Dorsolateral prefrontal cortex (tissue), 122 donors: ENCODE measurements at places on chromosomes 2 and 18.
A peak's percentile ranks its signal among the peaks of the same experiment; 100 is the strongest.

GRCh38 chr2:28497206-28497605, 1.3 kb downstream of the PLB1 start:
- no peak for DNase-seq

GRCh38 chr18:70165936-70166335, 39.6 kb downstream of the RTTN start:
- DNase-seq: no peak

GRCh38 chr2:194253528-194254259, 1403.3 kb upstream of the SLC39A10 start:
- DNase-seq: no peak

- DNase-seq: no peak
Observed at GRCh38 chr2:102258386-102259074, 52.8 kb upstream of the IL1RL1 start.

DNA sequence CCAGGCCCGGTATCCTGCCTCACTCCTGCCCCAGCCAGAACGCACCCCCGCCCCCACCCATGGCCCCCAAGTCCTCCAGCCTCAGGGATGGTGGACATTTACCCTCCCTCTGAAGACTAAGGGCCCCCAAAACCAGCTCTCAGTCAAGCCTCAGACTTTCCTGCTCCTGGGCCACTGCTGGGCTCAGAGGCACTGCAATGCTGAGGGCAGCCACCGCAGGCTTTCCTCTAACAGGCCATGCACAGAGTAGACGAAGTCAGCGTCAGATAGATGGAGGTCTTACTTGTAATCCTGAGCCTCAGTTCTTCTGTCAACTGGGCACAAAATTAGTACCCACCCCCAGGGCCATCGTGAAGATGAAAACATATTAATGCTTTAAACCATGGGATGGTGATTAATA, 92.6 kb downstream of the TTC32 start:
- no peak for DNase-seq

GRCh38 chr2:100070078-100070477, 72.3 kb downstream of the AFF3 start:
- no peak for DNase-seq

DNA sequence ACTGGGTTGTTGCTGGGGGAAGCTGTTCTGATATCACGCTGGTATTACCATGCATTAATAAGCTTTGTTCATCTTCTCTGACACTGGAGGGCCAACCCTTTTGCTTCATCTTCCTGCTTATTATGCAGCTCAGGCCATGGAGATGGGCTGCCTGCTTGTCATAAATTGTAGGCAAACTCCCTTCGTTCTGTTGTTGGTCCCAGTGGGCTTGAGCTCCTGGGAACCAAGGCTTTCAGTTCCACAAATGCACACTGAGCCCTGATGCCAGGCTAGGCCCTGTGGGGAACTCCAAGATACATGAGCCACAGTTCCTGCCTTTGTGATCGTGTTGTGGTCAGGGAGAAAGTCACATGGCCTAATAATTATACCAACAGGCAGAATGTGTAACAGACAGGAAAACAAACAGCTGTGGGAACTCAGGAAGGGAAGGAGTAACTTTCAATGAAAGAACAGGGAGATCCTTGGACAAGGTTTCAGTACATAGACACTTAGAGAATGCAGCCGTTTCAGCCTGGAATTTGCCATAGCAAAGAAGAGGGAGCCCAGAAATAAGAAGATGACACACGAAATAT, 49.0 kb upstream of the BCL2L11 start:
- no peak for DNase-seq

DNA sequence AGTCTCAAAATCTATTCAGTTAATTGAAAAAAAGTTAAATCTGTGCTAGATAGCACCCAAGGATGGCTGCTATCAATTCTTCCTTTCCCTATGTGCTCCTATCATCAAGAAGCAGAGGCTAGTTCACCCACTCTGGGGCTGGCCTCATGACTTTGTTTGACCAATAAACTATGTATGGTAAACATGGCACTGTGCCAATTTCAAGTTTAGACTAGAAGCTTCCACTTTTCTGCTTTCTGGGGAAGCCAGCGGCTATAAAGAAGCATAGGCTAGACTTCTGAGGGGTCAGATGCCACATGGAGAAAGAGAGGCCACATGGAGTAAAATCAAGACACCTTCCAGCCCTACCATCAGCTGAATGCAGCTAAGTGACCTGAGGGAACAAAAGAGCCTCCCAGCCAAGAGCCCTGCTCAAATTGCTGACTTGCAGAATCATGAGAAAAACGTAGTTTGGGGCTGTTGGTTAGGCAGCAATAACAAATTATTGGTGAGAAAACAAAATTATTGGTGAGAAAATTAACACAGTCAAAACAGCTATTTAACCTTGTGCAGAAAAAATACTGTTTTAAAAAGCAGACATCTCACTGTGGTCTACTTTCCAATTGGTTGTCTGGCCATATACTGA, 86.5 kb upstream of the SLC14A2 start:
- no peak for DNase-seq

- no peak for DNase-seq
Observed at GRCh38 chr2:237154082-237154638, 68.5 kb downstream of the COPS8 start.

DNA sequence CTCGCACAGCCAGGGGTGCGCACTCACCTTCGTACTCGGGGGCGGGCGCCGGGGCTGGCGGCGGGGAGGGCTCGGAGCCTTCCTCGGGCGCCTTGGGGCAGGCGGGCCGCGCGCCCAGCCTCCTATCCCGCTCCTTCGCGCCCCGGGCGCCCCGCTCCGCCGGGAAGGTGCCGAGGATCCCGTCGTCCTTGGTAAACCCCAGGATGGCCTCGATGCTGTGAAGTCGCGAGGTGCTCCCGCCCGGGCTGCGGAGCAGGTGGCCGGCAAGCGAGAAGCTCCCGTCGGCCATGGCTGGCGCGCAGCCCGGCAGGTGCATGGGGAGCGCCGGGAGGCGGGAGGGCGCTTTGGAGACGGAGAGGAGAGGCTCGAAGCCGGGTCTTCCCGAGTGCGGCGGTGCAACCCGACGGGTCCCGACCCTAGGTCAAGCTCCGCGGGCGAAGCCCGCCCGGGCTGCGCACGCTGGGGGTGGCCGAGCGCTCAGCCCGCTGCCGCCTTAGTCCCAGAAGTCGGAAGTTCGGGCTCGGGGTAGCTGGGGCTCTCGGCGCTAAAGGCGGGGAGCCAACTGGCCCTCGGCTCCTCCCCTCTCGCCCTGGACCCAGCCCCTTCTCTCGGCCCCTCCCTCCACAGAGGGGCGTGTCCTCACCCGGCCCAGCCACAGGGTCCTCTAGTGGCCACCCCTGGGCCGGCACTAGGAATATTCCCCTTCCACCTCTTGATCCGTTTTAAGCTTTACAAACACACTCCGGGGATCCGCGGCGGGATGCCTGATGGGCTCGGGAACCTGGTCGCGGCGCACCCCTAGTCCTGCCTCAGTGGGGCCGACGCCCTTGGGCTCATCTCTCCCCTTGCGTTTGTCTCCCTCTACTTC, at the start of gene RAX:
Gene RAX, minus strand, starts transcription at position 564 of the 868 bp plus-strand sequence. Its CDS starts 248 bp downstream, at position 316.
- no peak for DNase-seq

DNA sequence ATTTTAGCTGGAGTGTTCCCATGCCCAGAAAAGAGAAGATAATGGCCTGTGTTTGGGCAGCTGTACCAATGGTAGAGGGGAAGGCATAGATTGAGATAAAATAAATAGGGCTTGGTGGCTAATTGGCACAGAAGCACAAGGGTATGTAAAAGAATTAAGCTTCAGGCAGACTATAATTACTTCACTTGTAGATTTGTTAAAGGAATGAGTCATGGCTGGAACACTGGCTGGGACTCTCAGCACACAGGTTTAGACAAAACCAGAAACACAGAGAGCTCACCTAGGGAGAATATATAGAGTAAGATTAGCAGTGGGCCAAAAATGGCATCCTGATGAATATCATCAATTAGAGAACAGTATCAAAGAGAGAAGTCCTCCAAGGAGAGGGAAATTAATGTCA, 198.3 kb upstream of the FIGN start:
- DNase-seq: no peak

DNA sequence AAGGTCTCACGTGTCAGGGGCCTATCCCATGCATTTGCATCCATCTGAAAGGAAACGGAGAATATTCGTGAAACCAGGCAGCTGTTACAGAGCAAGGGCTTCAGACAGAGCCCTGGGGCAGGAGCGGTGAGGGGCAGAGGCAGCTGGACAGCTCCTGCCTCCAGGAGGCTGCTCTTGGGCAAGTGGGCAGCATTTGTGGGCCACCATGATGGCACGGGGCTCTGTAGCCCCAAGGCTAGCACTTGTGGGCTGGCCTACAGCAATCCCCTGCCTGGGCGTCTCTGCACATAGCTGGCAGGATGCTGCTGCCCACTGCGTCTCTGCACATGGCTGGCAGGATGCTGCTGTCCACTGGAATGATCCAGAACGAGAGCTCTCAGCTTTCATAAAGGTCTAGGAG, 52.8 kb upstream of the PTMA start:
- no peak for DNase-seq

GRCh38 chr2:164981217-164981990, 26.1 kb upstream of the SLC38A11 start:
- no peak for DNase-seq

GRCh38 chr2:211836409-211836808, 702.2 kb downstream of the ERBB4 start:
- DNase-seq: no peak

DNA sequence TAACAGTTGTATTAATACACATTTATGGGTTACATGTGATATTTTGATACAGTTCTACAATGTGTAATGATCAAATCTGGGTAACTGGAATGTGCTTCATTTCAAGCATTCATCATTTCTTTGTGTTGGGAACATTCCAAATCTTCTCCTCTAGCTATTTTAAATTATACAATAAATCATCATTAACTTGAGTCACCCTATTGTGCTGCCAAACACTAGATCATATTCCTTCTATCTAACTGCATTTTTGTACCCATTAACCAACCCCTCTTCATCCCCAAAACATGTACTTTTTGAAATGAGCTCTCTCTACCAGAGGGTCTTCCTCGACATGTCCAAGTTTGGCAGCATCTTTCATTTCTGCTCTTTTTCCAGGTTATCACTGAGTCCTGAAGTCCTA, 81.1 kb upstream of the TTC39C start:
- DNase-seq: no peak

- no peak for DNase-seq
Observed at GRCh38 chr2:47360927-47361326, 42.0 kb upstream of the MSH2 start.

GRCh38 chr2:119488245-119489214, 35.8 kb downstream of the SCTR start:
- no peak for DNase-seq

DNA sequence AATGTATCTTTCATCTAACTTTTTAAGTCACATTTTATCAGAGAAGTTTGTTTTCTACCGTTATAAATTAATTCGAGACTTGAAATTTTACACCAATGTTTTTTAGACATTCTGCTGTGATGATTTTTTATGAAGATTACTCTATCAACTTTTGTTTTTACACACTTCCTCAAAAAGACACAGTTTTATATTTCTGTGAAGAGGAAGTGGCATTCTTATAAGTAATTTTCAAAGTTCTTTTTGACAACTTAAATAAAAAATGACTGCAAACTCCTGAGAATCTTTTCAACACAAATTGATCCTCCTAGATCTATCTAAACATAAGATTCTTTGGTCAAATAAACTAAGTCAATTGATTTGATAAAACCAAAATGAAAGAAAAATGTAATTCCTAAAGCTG, 13.7 kb downstream of the ANKRD44 start:
- DNase-seq: no peak

DNA sequence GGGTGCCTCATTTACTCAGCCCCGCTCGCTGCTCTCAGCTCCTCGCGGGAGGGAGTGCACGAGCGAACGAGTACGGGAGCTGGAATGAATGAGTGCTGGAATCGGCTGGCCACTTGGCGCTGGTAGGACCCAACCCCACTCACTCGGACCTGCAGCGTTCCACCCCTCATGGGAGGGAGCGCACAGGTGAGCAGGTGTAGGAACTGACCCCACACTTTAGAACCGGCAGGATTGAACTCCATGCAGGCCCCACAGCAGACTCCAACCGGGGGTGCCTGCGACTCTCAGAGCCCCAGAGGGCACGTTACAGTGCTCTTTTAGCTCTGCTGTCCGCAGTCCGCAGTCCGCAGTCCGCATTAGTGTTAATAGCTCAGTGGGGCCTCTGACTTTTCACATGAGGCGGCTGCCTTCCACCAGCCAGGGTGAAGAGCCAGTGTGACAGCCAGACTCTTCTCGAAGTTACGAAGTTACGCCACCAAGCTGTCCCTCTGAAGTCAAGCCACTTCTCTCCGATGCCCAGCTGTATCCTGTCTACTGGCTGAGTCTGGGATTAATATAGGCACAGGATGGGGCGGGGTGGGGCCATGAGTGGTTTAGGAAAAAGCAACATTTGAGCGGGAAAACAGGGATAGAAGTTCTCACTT, 102.7 kb upstream of the ARHGAP15 start:
- no peak for DNase-seq

DNA sequence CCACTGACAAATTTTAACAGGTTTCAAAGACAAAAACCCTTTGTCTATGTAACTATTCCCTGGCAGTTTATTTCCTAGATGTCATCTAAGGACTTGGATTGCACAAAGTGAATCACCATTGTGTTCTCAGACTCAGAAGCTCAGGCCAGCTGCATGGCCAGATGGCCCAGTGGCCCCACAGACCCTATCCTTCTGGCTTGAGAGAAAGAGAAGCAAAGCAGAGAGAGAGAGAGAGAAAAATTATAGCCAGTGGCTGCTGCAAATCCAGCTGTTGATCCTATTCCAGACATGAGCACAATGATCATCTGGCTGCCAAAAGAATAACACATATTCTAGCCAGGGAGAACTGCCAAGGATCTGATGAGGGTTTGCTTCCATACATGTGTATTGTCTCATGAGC, 25.8 kb downstream of the CTLA4 start:
- DNase-seq: peak; percentile 77

DNA sequence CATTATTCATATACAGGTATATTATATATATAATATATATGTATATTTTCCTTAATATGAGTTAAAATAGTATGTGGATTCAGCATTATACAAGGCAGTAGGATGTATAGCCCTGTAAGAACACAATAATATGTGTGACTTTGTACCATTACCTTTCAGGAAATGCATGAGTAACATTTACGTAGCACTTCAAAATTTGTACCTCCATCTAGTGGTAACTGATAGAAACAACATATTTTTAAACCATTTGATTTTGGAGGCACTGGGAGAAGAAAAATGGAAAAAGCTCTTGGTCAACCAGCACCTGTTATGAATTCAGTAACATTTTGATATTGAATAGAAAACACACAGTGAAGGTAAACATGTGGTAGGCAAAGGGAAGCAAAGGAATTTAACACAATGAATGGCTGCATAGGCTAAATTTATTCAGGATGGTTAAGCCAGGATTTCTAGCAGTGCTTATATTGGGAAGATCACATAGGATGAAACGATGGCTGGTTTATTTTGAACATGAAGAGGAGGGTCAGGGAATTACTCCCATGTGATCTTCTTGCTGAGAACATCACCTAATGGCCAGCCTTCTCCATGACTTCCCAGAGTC, 565.5 kb downstream of the CCDC85A start:
- no peak for DNase-seq

DNA sequence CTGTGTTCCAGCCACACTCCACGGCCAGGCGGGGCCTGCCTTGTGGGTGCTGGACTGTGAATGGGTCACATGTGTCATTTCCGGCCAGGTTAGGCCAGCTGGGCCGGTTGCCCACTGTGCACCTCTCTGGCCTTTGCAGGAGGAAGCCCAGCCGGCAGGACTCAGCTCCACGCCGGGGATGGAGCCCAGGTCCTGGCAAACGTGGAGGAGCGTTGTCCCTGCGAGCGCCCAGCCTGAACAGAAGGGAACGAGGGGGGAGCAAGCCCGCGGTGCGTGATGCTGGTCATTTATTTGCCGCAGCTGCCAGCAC, 152.9 kb downstream of the PXDN start:
- DNase-seq: no peak

GRCh38 chr2:112841295-112842044, 4.9 kb upstream of the IL1B start:
- DNase-seq: no peak

GRCh38 chr2:136436936-136437335, 319.0 kb upstream of the CXCR4 start:
- DNase-seq: no peak
